Hepatocyte (in vitro differentiated cells): ENCODE measurements at places on chromosomes 16 and 17.

DNA sequence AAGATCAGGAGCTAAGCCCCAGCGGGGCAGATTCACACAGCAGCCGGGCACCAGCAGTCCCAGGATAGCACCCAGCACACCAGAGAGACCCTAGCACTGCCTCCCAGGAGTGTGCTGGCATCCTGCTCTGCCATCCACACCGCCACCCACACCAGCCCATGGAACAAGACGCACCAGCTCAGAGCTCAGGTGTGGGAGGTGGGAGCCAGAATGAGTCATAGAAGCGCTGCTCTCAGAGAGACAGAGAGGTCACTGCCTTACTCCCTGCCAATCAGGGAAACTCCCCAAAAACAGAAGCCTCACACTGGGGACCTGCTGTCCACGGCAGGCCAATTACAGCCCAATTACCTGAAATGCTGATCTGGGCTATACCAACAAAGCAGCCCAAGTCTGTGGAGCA lies 64.9 kb downstream of the CDYL2 start:
- no peak overlapping the region for H3K27ac ChIP-seq
- H3K4me1 ChIP-seq, result no peaks in the 10 kb centered on the region
- H3K4me3 ChIP-seq, result no peak overlapping the region

GRCh38 chr16:4244254-4245076 lies 2.6 kb upstream of the SRL start:
- H3K4me1 ChIP-seq, result peaks cover 8% of the 10 kb centered on the region
- DNase-seq, result peak; percentile 58
- H3K27me3 ChIP-seq, result no peaks in the 10 kb centered on the region
- no peak overlapping the region for H3K4me3 ChIP-seq

DNA sequence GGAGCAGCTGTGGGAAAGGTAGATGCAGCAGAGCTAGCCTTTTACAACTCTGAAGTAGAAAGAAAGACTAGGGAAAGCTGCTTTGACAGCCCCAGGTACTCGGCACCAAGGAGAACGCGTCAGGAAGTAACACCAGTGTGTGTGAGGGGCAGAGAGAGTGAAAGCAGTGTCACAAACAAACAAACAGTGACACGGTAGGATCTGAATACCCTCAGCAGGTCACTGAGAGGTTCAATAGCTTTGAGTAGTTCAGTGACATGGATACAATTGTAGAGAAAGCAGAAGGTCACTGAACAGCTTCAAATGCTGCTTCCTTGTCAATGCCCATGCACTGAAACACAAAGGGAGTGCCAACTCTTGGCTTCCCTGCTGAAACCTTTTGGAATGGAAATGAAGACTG lies 150.3 kb upstream of the C17orf78 start:
- no peak overlapping the region for H3K27ac ChIP-seq
- no peak for DNase-seq
- no peak overlapping the region for H3K4me3 ChIP-seq
- no peaks in the 10 kb centered on the region for H3K27me3 ChIP-seq
- H3K4me1 ChIP-seq, result no peaks in the 10 kb centered on the region
- H3K36me3 ChIP-seq, result no peaks in the 10 kb centered on the region

DNA sequence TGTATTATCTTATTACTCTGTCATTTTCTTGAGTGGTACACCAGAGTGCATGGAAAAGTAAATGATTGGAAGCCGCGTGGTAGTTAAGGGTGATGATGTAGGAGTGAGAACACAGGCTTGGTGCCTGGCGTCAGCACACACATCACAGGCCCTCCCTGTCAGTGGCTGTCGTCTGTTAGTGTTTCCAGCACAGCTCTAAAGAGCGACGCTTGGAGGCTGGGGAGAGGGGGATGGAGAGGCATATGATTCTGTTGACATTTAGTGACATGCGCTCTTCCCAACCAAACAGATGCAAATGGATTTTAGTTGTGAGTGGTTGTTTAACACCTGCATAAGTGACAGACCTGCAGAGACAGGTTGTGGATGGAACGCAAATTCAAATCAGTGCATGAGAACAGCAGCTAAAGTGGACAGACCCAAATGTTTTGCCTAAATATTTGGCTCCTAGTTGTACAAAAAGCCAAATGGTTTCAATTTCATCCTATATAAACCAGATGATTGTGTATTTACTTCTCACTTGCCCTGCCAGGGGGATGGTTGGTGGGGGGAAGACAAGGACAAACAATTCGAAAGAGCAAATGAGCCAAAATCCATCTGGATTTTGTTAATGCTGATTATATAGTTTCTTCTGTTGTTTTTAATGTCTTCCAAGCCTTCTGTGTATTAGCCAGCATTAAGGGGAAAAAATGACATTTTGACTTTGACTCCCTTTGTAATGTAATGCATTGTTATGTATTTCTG lies 222.3 kb downstream of the WWOX start:
- peaks cover 17% of the 10 kb centered on the region for H3K4me1 ChIP-seq
- no peak for DNase-seq
- no peaks in the 10 kb centered on the region for H3K36me3 ChIP-seq
- H3K27ac ChIP-seq, result no peak overlapping the region

- H3K27ac ChIP-seq, result no peak overlapping the region
- H3K4me1 ChIP-seq, result no peaks in the 10 kb centered on the region
- H3K27me3 ChIP-seq, result no peaks in the 10 kb centered on the region
- no peak for DNase-seq
- no peaks in the 10 kb centered on the region for H3K36me3 ChIP-seq
These were observed 265.1 kb downstream of the NTN1 start for GRCh38 chr17:9286434-9286833.

DNA sequence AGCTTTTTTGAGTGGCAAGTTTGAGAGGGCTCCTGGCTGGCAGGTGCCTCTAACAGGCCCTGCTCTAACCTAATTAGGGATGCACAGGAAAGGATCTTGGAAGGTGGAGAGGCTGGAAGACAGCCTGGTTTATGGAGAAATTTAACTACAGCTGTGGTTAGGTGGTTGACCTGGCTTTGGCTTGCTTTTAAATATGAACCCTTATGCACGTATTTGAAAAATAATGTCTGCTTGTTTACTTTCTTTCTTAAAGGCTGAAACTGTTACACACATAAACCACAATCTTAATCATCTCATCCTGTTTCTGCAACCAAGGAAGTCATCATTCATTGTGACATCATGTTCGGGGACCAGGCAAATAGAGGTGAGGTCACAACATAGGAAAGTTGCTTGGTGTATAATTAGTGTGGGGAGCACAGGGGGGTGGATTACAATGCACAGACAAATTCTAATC lies 23.1 kb upstream of the DHRS13 start:
- no peaks in the 10 kb centered on the region for H3K36me3 ChIP-seq
- no peaks in the 10 kb centered on the region for H3K4me1 ChIP-seq
- H3K4me3 ChIP-seq, result no peak overlapping the region

DNA sequence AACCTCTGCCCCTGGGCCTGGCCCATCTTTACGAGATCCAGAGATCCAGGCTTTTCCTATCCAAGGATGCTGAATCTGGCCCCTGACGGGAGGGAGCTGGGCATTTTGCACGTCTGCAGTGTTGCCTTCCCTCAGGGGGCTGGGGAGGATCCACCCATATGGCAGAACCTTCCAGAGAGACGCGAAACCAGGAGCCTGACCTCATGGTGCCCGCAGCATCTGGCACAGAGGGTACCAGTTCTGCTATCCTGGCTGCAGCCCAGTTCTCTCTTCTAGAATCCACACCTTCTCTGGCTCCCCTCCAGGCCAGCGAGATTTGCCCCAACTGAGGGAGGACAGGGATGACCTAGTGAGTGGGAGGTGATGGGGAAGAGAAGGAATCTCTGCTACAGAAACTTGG lies 20.5 kb upstream of the ZNF652 start:
- no peaks in the 10 kb centered on the region for H3K27me3 ChIP-seq
- no peaks in the 10 kb centered on the region for H3K36me3 ChIP-seq
- DNase-seq, result no peak
- H3K4me1 ChIP-seq, result no peaks in the 10 kb centered on the region
- H3K4me3 ChIP-seq, result no peak overlapping the region

- H3K27ac ChIP-seq, result peak overlapping the region; percentile 84
- H3K27me3 ChIP-seq, result no peaks in the 10 kb centered on the region
- DNase-seq, result no peak
- peaks cover 46% of the 10 kb centered on the region for H3K4me1 ChIP-seq
- no peaks in the 10 kb centered on the region for H3K36me3 ChIP-seq
- H3K4me3 ChIP-seq, result no peak overlapping the region
These were observed 45.6 kb downstream of the ZFPM1 start for GRCh38 chr16:88498576-88499208.

- no peaks in the 10 kb centered on the region for H3K36me3 ChIP-seq
- H3K27me3 ChIP-seq, result no peaks in the 10 kb centered on the region
- DNase-seq, result no peak
- peak overlapping the region; percentile 37 for H3K27ac ChIP-seq
- H3K4me3 ChIP-seq, result no peak overlapping the region
These were observed 39.9 kb upstream of the ICAM2 start for GRCh38 chr17:64060331-64060730.

GRCh38 chr16:1379304-1380076 lies 27.8 kb downstream of the GNPTG start:
- DNase-seq, result peak; percentile 91
- no peaks in the 10 kb centered on the region for H3K36me3 ChIP-seq
- H3K4me1 ChIP-seq, result peaks cover 7% of the 10 kb centered on the region
- peak overlapping the region; percentile 72 for H3K27ac ChIP-seq

DNA sequence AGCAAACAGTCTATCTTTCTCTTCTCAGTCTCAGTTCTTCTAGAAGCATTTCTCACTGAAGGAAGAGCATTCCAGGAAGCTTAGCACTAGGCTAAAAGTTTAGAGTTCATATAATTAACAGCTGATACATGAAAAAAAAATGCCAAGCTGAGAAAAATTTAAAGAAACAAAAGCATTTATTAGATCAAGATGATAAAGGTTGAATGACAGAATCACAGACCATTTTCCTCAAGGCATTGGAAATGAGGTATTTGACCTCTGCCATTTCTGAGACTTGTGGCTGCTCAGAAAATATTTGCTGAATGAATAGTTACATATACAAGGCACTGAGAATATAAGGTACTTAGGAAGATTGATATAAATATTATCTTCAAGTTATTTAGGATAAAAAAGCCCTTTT lies 901.6 kb upstream of the GOT2 start:
- no peak for DNase-seq
- H3K4me3 ChIP-seq, result no peak overlapping the region
- no peaks in the 10 kb centered on the region for H3K27me3 ChIP-seq
- H3K36me3 ChIP-seq, result no peaks in the 10 kb centered on the region
- H3K4me1 ChIP-seq, result no peaks in the 10 kb centered on the region

- no peak overlapping the region for H3K4me3 ChIP-seq
- no peak for DNase-seq
- H3K27ac ChIP-seq, result no peak overlapping the region
- no peaks in the 10 kb centered on the region for H3K4me1 ChIP-seq
- no peaks in the 10 kb centered on the region for H3K27me3 ChIP-seq
These were observed 16.5 kb downstream of the CD300LB start for GRCh38 chr17:74514632-74515334.

DNA sequence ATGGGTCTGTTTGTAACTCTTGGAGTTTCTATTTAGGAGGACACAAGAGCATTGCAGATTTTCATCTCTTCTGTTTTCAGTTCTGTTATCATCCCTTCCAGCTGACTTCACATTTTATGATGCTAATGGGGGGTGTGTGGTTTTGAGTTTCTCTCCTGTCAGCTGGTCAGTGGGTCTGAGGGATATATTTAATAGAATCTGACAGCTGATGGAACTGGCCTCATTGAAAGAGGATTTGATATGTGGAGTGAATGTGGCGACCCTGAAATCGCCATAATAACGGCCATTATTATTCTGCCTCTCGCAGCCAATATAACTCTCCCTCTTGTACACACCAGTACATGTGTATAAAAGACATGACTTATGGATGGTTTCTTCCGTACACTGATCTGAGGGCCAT lies 128.1 kb downstream of the SALL1 start:
- H3K4me3 ChIP-seq, result no peak overlapping the region
- no peaks in the 10 kb centered on the region for H3K27me3 ChIP-seq
- H3K4me1 ChIP-seq, result no peaks in the 10 kb centered on the region
- H3K36me3 ChIP-seq, result no peaks in the 10 kb centered on the region
- peak overlapping the region; percentile 5 for H3K27ac ChIP-seq

DNA sequence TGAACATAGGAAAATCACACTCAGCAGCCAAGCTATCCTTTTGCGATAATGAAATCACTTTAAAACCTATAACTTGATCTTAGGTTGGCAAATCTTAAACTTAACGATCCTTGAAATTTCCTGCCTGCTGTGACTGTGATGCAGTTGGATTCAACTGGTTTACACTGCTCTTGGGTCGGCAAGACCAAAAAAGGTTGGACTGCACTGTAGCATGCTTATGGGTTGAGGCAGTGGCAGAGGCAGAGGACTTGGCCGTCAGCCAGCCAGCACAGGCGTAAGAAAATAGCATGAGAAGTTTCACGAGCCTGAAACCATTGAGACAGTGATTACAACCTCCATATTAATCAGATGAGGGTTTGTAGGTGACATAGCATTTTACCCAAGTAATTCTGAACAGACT lies 21.4 kb downstream of the WSB1 start:
- peak; percentile 65 for DNase-seq
- no peak overlapping the region for H3K4me3 ChIP-seq
- peaks cover 7% of the 10 kb centered on the region for H3K4me1 ChIP-seq
- H3K27ac ChIP-seq, result peak overlapping the region; percentile 66
- no peaks in the 10 kb centered on the region for H3K27me3 ChIP-seq

GRCh38 chr16:84096447-84097005 lies 20.2 kb downstream of the MBTPS1 start:
- no peaks in the 10 kb centered on the region for H3K27me3 ChIP-seq
- peak overlapping the region; percentile 33 for H3K27ac ChIP-seq
- H3K4me1 ChIP-seq, result peaks cover 6% of the 10 kb centered on the region
- DNase-seq, result peak; percentile 51
- no peak overlapping the region for H3K4me3 ChIP-seq

GRCh38 chr17:74190154-74190553 lies 13.3 kb upstream of the RPL38 start:
- H3K27ac ChIP-seq, result no peak overlapping the region
- peaks cover 8% of the 10 kb centered on the region for H3K4me1 ChIP-seq
- H3K27me3 ChIP-seq, result no peaks in the 10 kb centered on the region
- no peak overlapping the region for H3K4me3 ChIP-seq
- DNase-seq, result peak; percentile 26
- H3K36me3 ChIP-seq, result no peaks in the 10 kb centered on the region

- no peak overlapping the region for H3K4me3 ChIP-seq
- no peak for DNase-seq
- no peaks in the 10 kb centered on the region for H3K4me1 ChIP-seq
- no peaks in the 10 kb centered on the region for H3K36me3 ChIP-seq
- no peak overlapping the region for H3K27ac ChIP-seq
These were observed 3.3 kb upstream of the CMTM1 start for GRCh38 chr16:66562986-66563385.

DNA sequence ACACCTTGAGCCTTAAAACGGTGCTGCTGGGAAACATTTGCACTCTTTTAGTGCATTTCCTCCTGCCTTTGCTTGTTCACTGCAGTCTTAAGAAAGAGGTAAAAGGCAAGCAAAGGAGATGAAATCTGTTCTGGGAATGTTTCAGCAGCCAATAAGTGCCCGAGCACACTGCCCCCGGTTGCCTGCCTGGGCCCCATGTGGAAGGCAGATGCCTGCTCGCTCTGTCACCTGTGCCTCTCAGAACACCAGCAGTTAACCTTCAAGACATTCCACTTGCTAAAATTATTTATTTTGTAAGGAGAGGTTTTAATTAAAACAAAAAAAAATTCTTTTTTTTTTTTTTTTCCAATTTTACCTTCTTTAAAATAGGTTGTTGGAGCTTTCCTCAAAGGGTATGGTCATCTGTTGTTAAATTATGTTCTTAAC lies 4.4 kb downstream of the SOX9 start:
- no peaks in the 10 kb centered on the region for H3K27me3 ChIP-seq
- H3K27ac ChIP-seq, result peak overlapping the region; percentile 8
- H3K4me3 ChIP-seq, result no peak overlapping the region
- H3K4me1 ChIP-seq, result peaks cover 14% of the 10 kb centered on the region
- H3K36me3 ChIP-seq, result no peaks in the 10 kb centered on the region
